ENCODE measurements at places on chromosomes 3 and 15.

DNA sequence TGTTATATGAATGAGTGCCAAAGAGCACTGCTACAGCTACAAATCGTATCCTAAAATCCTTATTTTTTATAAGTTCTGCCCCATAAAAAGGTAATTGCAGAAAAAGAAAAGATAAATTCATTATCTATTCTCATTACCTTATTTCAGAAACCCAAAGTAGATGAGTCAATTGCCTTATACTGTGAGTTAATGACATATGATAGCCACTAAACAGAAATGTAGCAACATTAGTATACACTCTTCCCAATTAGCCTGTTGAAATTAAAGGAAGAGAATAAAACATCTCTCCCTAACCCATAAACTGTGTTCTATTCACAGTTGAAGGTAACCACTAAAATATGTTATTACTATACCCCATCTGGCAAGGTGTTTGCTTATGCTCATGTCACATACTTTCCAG, 11.0 kb downstream of the TBL1XR1 start:
- DNase-seq, result no peak

GRCh38 chr3:57464801-57465200, 79.3 kb downstream of the DNAH12 start:
- no peak for DNase-seq

GRCh38 chr15:52626671-52627369, 52.4 kb downstream of the ATOSA start:
- no peak for DNase-seq

GRCh38 chr3:98737301-98737700, 25.8 kb upstream of the ST3GAL6 start:
- DNase-seq, result no peak
